ENCODE measurements at places on chromosomes 1 and 21.

DNA sequence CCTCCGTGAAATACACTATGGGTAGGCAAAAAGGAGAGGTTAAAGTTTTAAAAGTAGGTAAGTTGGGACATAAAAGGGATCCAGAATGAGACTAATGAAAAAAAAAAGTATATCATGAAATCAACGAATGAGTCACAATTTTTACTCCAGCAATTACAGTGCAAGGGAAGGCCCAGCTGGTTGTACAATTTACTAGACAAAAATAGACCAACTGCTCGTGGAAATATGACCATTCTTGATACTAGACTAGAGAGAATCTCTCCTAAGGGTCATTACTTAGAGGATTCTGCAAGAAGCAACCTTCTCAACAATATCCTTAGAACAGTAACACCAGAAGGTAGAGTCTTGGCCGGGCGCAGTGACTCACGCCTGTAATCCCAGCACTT, 55.1 kb upstream of the EFHD2 start:
- no peak for DNase-seq

GRCh38 chr1:235516862-235517446, 12.7 kb upstream of the B3GALNT2 start:
- no peak for DNase-seq

DNA sequence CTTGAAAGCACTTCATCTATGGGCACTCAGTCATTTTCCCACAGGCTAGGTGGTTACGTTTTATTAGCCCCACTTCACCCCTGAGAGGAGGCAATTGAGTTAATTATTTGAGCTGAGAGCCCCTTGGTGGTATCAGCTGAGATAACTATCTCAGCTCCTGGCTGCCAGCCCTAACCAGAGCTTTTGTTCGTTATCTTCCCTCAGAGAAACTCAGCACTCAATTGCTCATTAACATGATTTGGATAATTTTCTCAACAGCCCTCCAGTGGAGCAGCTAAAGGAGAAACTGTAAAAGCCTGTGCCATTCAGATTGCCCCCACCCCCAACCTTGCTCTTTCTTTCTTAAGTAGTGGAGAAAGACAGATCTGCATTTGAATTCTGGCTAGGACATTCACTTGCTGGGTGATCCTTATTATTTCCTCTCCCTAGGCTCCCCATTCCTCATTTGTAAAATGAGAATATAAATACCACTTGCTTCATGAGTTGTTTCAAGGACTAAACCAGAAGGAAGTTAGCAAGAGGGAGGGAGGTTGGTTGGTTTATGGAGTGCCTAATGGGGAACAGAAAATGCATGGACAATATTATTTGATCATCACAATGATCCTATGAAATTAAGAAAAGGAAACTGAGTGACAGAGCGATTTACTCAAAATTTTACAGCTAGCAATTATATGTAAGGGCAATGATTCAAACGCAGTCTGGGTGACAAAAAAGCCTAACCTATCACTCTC, 218.7 kb upstream of the FGGY start:
- no peak for DNase-seq

DNA sequence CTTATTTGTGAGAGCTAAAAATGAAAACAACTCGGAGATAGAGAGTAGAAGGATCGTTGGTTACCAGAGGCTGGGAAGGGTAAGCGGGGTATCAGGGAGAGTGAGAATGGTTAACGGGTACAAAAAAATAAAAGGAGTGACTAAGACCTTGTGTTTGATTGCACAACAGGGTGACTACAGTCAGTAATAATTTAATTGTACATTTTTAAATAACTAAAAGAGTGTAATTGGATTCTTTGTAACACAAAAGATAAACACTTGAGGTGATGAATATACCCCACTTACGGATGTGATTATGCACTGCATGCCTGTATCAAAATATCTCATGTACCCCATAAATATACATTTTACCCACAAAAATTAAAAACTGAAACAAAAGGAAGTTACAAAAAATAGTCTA, 29.4 kb downstream of the FOXJ3 start:
- DNase-seq: no peak

DNA sequence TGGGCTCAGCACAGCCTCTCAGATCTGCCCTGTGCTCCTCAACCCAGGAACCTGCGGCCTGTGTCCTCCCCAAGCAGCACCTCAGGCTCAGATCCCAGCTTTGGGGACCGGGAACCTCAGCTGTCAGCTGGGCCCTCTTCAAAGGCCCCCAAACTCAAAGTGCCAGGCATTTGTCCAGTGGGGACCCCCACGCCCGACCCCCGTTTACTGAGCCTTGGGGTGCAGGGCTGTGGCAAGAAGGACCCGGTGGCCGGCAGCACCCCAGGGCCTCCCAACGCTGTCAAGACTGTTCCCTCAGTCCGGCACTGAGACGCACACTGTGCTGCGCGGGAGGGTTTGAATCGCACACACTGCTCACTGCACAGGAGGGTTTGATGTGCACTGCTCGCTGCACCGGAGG, 35.0 kb downstream of the MORN1 start:
- no peak for DNase-seq

DNA sequence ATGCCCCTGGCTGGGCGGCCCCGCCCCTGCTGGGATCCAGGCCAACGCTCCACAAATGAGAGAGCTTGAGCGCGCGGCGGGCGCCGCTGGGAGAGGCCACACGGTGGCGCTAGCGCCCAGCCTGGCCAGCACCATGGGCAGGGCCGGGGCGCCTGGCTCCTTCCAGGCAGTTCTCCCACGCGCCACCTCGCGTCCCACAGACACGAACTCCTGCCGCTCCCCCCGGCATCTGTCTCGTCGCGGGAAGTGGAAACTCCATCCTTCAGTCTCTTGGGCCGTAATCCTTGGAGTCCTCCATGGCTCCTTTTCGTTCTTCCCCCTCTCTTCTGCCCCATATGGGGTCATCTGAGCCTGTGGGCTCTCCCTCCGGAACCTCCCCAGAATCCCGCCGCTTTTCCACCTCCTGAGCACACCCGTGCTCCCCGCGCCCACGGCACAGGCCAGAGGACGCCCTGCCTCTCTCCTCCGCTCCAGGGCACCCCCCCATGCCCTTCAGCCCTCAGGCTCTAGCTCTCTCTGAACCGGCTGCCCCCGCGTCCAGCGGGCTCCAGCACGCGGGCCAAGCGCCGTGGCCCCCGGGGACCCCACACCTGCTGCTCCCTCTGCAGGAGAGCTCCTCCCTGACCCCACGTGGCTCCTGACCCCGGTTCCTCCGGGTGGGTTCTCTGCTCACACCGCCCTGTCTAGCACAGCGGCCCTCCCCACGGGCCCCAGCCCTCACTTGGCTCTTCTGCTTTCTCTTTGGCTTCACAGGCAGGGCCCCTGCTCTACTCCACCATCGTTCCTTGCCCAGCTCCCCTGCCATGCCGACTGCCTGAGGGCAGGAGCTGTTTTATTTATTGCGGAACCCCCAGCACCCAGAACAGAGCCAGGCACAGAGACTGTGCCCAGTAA, 31.9 kb upstream of the EDN2 start:
- DNase-seq: peak; percentile 93

- no peak for DNase-seq
Observed at GRCh38 chr1:19458815-19459417, 26.4 kb downstream of the CAPZB start.

GRCh38 chr1:186498695-186499389, 37.9 kb upstream of the PDC start:
- DNase-seq: no peak

- no peak for DNase-seq
Observed at GRCh38 chr1:226050133-226050532, 12.4 kb upstream of the H3-3A start.

- DNase-seq: no peak
Observed at GRCh38 chr1:83026745-83027144, 972.2 kb downstream of the TTLL7 start.

- DNase-seq: no peak
Observed at GRCh38 chr1:43082740-43083139, 89.3 kb downstream of the EBNA1BP2 start.

DNA sequence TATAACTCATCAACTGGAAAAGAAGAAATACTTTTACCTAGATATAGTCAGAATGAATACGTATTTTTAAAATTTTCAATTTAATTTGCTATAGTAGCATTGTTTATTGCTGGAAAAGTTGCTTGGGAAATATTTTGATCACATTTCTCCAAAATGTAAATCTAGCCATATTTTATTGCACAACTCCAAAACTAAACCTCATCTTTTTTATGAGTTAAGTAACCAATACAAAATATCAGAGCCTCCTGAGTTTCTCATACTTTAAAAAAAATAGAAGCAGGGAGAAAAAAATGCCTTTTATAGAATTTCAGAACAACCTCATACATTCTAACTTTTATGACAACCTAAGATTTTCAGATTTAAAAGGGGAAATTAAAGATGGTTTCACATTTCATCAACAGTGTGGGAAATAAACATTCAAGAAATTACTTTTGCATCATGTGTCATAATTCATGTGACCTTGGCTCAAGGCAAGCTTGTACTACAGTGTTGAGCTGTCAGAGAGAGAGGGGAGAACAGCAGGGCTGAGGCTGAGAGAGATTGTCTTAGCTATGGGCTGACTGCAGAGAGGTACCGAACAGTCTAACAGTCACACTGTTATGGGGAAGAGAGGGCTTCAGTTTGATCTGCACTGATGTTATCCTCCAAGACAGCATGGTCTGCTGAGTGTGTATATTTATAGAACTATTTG, 519.0 kb downstream of the LTN1 start:
- no peak for DNase-seq

DNA sequence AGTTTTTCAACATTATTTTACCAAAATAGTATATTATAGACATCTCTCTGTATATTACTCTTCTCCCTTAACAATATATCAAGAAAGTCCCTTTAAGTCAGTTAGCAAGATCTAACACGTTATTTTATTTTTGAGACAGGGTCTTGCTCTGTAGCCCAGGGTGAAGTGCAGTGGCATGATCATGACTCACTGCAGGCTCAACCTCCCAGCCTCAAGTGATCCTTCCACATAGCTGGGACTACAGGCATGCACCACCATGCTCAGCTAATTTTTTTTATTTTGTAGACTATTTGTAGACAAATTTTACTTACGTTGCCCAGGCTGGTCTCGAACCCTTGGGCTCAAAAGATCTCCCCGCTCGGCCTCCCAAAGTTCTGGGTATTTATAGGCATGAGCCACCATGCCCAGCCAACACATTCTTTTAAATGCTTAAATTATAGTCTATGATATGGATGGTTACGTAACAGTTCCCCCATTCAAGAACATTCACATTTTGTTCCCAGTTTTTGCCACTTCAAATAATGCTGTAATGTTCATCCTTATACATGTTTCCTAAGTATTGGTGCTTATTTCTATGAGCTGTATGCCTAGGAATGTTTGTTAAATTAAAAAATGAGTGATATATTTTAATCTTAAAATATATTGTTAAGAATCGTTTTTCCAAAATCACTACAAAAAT, 70.4 kb downstream of the TUT4 start:
- no peak for DNase-seq

GRCh38 chr1:40575336-40575735, 43.9 kb downstream of the ZNF684 start:
- DNase-seq: no peak

DNA sequence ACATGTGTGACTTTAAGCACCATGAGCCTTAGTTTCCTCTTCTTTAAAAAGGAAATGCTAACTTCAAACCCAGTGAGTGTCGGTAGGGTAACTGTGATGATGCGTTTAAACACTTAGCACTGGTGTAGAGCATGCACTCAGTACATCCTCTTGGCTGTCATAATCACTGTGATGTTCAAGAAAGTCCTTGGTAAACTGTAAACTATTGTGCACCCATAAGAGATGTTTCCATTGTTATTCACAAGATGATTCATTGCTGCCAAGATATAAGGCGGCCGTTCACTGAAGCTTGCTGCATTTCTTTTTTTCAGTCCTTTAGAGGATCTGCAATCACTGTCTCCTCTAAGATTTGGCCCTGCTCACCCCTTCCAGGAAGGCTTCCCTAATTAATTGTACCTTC, 61.8 kb upstream of the DAB1 start:
- no peak for DNase-seq

DNA sequence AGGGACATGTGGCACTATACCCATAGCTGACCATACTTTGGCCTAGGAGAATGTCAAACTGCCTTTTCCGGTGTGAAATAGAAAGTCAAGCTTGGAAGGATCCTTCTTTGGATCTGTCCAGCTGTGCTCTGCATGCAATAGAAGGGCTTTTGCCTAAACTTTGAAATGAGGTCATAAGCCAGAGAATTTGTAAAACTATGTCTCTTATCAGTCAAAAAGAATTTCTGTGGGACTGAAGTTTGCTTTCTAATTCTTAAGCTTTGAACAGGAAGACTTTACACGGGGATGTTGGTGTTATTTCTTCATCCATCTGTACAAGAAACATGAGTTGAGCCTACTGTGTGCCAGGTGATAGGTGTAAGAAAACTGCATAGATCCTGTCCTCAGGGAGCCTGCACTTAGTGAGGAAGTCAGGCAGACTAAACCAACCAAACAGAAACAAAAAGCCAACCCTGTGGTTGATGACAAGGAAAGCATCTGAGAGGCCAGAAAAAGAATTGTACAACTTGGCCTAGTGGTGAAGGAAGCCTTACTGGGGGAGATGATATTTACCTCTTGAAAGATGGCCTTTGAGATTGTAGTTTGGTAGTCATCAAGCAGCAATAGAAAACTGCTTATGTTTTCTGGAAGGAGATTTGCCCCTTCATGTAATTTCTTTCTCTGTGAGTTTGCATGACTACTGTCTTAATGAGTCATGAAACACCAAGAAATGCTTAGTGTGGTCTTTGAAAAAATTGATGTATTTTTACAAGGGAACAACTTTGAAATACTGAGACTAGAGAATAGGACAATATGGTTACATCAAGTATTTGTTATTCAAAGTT, 24.8 kb downstream of the TGFB2 start:
- DNase-seq: no peak

GRCh38 chr1:218514689-218515088, 169.6 kb downstream of the TGFB2 start:
- DNase-seq: no peak

GRCh38 chr1:118101515-118101844, 83.5 kb downstream of the SPAG17 start:
- DNase-seq: no peak

- no peak for DNase-seq
Observed at GRCh38 chr1:6384962-6385361, 8.6 kb downstream of the ACOT7 start.

DNA sequence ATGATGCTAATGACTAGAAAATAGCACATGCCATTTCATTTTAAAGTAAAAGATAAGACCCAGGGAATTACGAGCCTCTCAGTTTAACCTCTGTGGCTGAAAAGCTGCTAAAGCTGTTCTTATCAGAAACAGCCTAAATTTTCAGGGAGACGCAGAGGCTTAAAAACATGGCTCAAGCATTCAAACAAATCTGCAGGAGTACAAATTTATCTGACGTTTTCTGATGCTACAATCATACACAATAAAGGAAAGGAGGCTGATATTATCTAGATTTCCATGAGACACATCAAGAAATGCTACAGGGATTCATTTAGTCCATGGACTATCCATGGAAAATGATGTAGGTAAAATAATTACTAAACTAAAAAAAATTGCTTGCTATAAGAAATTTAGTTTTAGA, 65.3 kb upstream of the SCYL3 start:
- no peak for DNase-seq

GRCh38 chr21:31730712-31731055, 1.2 kb downstream of the SCAF4 start:
- peak; percentile 26 for DNase-seq

GRCh38 chr1:192974701-192975100, 84.5 kb downstream of the UCHL5 start:
- DNase-seq: no peak

- no peak for DNase-seq
Observed at GRCh38 chr1:17605582-17606344, 66.3 kb downstream of the ARHGEF10L start.

GRCh38 chr1:100440075-100440809, 87.9 kb downstream of the CDC14A start:
- DNase-seq: no peak

All from left kidney (tissue), 8 donors.